ENCODE measurements at places on chromosomes 13 and 19.
A peak's percentile ranks its signal among the peaks of the same experiment; 100 is the strongest.

- no peak for DNase-seq
These were observed 146.0 kb upstream of the GPC6 start for GRCh38 chr13:93080587-93080986.

GRCh38 chr19:2188708-2189385 lies 25.1 kb downstream of the DOT1L start:
- no peak for DNase-seq

DNA sequence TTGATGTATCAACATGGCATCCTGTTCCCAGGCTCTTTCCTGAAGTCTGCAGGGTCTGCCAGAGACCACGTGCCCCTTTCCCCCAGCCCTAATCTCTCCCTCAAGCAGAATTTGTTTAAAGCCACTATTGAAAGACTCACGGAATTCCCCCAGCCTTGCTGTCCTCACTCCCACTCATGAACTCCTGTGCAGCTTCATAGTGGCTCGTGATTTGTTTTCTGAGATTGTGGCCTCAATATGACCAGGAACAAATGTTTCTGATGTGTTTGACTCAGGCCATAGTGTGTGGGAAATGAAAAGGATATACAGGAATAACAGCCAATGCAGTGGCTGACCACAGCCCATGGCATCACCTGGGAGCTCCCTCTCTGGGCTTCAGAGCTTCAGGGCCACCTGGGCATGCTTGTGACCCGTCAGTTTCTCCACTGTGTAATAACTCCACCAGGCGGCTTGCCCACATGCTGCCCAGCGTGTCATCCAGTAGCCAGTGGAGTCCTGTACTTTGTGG lies 8.1 kb upstream of the SERPINE3 start:
- no peak for DNase-seq

DNA sequence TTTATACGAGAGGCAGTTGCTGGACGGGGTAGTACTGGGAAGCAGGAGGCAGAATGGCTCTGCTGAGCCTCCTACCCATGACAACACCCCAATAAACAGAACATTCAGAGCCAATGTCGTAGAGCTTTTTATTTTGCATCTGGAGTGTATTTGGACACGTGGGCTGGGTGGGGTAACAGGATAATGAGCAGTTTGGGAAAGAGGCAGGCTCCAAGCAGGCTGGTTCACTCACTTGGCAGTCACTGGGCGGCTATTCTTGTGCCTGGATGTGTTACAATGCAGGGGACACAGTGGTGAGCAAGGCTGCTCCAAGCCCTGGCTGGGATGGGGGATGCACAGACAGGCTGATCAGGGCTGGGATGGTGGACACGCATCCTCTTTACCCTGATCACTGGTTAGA lies 9.5 kb downstream of the ACTMAP start:
- DNase-seq: no peak

- no peak for DNase-seq
These were observed 11.7 kb downstream of the CSNK1G2 start for GRCh38 chr19:1952635-1953034.

DNA sequence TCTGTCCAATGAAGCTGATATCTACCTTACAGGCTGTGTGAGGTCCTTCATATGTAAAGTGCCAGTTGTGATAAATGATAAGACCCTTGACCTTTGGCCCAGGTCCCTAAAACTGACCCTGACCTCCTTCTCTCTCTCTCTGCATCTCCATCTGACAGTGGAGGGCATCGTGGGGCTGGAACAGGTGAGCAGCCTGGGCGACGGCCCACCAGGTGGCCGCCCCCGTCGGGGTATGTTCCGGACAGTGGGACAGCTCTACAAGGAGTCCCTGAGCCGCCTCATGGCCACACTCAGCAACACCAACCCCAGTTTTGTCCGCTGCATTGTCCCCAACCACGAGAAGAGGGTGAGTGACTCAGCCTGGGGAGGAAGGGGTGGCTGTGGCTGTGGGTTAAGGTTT lies 53.7 kb downstream of the MYH14 start:
- DNase-seq: no peak

- DNase-seq: peak; percentile 26
These were observed at the start of gene ZSCAN1 for GRCh38 chr19:58033741-58034476. Gene ZSCAN1, plus strand, starts transcription at chr19:58034025. Its CDS starts 3,812 bp downstream, at chr19:58037837.

GRCh38 chr13:42821437-42821836 lies 40.1 kb downstream of the FAM216B start:
- no peak for DNase-seq

DNA sequence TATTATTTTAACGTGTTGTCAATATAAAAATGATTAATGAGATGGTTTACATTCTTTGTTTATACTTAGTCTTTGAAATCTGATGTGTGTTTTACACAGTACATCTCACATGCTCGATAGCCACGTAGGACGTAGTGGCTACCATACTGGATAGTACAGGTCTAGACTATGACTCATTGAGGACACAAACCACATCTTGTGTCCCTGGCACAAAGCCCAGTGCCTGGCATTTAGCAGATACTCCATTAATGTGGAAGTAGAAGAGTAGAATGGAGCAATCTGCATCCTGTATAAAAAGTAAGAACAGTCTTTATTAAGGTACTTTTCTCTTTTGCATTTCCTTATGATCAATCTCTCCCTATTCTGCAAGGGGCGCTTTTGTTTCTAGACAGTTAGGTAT lies 49.0 kb upstream of the FRY start:
- no peak for DNase-seq

DNA sequence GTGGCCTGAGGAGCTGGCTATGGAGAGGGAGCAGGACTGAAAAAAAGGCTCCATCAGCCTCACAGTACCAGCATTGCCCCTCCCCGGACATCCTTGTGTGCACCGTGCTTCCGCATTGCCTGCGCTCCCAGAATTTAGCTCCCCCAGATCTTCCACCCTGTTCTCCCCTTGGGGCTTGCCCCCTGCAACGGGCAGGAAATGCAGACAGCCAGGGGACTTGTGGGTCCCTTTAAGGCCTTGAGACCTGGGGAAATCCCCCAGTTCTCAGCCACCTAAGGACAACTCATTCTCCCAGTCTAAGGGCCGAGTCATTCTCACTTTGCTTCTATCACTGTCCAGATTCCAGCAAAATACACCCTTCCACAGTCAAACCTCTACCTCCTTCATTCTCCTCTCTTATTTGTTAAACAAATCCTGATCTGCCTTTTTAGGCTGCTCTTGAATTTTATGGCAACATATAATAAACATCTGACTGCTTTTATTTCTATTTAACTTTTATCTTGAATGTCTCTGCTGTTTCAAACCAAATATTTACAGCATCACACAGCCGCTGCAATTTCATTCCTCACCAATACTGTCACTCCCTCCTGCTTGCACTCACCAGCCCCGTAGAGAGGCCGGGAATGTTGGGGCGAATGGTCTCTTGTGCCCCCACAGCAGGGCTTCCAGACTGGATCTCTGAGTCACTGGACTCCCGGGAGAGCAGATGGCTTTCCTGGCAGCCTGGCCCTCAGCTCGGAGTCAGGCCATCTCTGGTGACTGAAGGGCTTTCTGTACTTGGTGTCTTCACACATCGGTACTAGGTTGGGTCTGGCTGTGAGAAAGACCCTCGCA lies 221.9 kb downstream of the TSHZ3 start:
- no peak for DNase-seq

GRCh38 chr13:21590231-21590630 lies 13.7 kb downstream of the MICU2 start:
- no peak for DNase-seq

All from stimulated activated CD4-positive, alpha-beta T cell treated with anti-CD3 and anti-CD28 coated beads, Interleukin-4, amount 100 ng/mL, for 4 hours (primary cell).